ENCODE measurements at places on chromosomes 4 and X. TPM values are rescaled to one million over a fixed set of nuclear protein-coding genes. Genes with fewer than 3 reads are reported as not detected.

- peak; percentile 70 for DNase-seq
These were observed 32.8 kb downstream of the FAM13A start for GRCh38 chr4:89024051-89024675.

DNA sequence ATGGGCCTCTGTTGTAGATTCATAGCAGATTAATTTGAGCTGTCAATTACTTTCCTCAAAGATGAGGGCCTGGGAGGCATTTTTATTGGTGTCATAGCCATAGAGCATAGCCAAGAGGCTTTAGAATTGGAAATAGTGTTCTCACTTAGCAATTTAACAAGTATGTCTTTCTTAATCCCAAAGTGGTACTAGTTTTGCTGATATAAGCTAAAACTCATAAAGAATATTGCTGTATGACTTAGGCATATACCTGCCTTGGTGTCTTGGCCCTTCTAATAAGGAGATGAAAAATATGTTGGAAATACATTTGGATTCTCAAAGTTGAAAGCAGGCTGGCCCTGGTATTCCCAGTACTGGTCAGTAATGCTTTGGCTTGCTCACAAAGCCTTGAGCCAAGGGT is 221.5 kb upstream of the CXCL13 start:
- no peak for DNase-seq

- no peak for DNase-seq
These were observed 26.5 kb downstream of the OTUD4 start for GRCh38 chr4:145153904-145154298.

- DNase-seq = no peak
These were observed 431.8 kb upstream of the DIPK2B start for GRCh38 chrX:45632506-45632905.

SPANXN5 gene
- total RNA-seq = not detected

DNA sequence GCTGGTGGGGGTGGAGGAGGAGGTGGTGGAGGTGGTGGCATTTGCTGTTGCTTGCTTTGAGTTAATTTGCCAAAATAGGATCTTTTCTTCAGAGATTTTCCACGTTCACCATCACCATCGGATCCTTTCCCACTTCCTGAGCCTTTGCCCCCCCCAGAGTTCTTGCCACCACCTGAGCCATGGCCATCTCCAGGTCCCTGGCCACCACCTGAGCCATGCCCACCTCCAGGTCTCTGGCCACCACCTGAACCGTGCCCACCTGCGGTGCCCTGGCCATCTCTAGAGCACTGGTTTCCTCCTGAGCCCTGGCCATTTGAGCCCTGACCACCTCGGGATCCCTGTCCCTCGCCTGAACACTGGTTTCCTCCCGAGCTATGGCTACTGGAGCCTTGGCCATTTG is 1.9 kb downstream of the IRS4 start:
- no peak for DNase-seq

- DNase-seq = no peak
These were observed 82.1 kb downstream of the JAKMIP1 start for GRCh38 chr4:6118201-6118600.

All from glomerular endothelial cell (primary cell).